Heart left ventricle (tissue), 16 donors: ENCODE measurements at places on chromosomes 11 and 22.

DNA sequence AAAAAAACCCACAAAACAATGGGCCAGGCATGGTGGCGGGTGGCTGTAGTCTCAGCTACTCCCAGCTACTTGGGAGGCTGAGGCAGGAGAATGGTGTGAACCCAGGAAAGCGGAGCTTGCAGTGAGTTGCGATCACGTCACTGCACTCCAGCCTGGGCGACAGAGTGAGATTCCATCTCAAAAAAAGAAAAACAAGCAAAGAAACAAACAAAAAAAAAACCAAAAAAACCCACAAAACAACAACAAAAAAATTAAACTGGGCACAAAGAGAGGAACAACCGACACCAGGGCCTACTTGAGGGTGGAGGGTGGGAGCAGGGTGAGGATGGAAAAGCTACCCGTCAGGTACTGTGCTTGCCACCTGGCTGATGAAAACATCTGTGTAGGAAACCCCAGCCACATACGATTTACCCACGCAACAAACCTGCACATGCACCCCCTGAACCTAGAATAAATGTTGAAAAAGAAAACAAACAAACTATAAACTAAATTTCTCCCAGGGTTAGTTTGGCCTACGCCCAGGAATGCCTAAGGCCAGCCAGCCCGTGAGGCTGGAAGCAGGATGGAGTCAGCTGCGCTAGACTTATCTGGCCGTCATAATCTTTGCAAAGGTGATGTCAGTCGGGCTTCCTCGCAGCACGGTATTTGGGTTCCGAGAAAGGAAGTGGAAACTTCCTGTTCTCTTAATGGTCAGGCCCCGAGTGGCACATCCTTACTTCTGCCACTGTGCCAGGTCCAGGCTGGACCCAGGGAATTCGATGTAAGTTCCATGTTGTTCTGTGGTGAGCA lies 21.9 kb upstream of the CYB5R3 start:
- no peak for DNase-seq

- DNase-seq, result no peak
Measured at GRCh38 chr11:11430431-11430830, 77.4 kb upstream of the CSNK2A3 start.

DNA sequence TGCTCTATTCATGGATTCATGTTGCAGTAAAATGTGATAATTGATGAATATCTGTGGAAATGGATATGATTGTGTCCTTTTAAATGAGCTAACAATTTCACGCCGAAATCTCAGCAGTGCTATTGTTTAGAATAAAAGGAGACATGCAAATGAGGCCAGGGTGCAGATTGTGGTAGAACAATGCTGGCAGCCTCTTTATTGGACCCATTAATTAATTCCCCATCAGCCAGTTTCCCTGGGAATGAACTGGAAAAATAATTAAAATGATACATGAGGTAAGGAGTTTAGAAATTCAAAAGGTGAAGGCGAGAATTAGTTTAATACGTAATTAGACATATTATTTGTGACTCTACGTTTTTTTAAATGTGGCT lies 306.2 kb downstream of the TBC1D22A start:
- DNase-seq, result no peak

DNA sequence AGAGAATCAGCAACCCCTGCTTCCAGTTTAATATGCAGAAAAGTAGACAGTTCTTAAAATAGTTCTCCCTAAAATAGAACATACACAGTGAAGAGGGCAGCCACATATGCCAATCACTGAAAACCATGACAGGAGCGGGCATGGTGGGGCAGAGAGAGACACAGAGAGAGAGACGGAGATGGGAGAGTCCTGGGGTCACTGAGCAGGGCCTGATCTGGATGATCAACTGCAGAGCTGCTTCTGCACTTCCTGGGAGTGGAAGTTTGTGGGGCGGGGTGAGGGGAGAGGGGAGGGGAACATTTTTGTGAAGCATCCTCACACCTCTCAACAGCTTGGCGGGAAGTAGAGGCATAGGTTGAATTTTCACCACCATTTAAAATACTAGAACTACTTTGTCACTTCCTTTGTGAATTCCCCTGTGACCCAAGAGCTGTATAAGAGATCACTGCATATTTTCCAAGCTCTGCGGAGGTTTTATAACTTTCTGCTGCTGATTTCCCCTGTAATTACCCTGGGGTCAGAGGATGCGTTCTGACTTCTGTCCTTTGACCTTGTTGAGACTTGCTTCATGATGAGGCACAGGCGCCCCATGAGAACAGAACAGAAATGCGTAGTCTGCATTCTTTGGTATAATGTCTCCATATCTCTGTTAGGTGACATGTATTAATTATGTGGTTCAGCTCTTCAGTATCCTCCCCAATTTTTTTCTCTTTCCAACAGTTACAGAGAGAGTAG lies 419.4 kb downstream of the BRD1 start:
- no peak for DNase-seq

GRCh38 chr11:36078686-36079055 lies 134.8 kb downstream of the LDLRAD3 start:
- no peak for DNase-seq
